ENCODE measurements at places on chromosomes 7 and 10.

- no peak for DNase-seq
Measured at GRCh38 chr7:151175793-151176311, 8.4 kb upstream of the GBX1 start.

DNA sequence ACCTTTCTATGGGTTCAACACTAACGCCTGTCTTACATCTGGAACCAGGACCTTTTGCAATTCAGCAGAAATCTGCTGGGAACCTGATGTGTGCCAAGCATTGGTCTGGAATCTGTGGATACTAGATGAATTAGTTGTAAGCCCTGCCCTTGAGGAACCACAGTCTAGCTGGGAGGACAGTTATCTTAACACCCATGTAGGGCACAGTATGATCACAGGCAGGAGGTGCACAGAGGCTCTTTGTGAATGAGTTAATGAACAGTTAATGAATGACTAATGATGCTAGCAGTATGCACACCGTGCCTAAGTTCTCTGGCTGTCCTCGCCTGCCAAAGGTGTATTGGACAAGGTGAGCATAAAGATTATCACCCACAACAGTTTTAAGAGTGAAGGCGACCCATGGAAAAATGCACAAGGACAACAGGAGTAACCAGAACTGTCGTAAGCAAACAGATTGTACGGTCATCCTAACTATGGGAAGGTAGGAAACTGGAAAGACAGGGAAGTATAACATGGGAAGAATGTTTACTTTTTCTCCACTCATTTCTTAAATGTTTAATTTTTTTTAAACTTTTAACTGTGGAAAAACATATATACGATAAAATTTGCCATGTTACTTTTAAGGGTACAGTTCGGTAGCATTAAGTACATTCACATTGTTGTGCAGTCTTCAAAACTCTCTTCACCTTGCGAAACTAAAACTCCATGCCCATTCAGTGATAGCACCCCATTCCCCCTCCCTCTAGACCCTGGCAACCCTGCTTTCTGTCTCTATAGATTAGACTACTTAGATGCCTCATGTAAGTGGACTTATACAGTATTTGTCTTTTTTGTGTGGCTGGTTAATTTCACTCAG lies 139.9 kb downstream of the CXCL12 start:
- DNase-seq: no peak

- DNase-seq: no peak
Measured at GRCh38 chr10:21424459-21424861, 101.0 kb downstream of the SKIDA1 start.

- no peak for DNase-seq
Measured at GRCh38 chr10:112330607-112331160, 43.2 kb upstream of the ACSL5 start.

DNA sequence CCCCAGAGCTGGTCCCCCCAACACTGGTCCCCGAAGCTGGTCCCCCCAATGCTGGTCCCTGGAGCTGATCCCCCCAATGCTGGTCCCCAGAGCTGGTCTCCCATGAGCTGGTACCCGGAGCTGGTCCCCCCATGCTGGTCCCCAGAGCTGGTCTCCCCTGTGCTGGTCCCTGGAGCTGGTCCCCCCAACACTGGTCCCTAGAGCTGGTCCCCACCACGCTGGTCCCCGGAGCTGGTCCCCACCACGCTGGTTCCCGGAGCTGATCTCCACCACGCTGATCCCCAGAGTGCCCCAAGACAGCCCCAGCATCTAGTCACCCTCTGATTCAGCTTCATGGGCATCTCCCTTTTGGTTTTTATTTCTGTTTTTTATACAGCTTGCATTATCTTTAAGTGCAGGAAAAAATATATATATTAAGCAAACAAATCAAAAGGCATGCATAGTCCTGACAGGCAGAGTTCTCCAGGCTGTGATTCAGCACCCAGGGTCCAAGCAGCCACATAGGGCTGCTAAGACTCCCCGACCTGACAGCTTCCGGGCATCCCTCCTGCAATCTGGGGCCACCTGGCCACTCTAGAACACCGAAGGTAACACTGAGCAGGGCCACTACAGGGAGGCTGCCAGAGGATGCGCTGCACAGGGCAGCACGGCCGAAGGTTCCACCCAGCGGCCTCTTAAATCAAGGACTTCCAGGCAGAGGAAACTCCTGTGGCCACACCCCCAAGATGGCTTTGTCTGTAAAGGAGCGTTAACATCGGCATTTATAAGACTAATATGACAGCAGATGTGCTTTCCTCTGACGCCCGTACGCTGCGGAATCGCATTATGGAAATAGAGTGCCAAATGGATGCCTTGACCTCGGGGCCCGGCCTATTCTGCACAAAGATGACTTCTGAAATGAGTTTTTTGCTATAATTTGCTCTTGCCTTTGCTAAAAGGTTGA lies 215.0 kb downstream of the PTPRN2 start:
- no peak for DNase-seq

DNA sequence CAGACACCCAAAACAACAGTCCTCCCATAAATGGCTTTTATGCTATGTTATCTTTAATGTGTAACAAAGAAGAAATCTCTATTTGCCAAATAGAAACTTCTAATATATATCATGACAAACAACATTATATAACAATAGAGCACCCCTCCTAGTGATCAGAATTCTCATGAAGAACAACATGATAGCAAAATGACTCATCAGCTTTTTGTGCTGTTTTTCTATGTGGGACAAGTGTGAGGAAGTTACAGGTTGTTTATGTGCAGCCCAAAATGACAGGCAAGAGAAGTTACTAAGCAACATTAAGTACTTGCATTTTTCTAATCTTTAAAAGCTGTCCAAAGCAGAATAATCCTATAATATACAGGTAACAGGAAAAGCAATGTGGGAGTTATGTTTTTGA lies 7.7 kb downstream of the DGKB start:
- no peak for DNase-seq

- peak; percentile 19 for DNase-seq
Measured at GRCh38 chr10:85612378-85612775, 754.2 kb downstream of the GRID1 start.

GRCh38 chr10:52740913-52741675 lies 31.5 kb downstream of the MBL2 start:
- peak; percentile 65 for DNase-seq

DNA sequence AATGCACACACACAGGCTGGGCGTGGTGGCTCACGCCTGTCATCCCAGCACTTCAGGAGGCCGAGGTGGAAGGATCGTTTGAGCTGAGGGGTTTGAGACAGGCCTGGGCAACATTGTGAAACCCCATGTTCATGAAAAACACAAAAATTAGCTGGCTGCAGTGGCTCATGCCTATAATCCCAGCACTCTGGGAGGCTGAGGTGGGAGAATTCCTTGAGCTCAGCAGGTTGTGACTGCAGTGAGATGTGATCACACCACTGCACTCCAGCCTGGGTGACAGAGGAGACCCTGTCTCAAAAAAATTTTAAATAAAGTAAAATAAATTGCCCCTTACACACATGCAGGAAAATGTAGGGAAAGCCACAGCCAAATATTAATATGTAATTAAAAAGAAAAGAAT lies 44.1 kb downstream of the RNF32 start:
- DNase-seq: no peak

DNA sequence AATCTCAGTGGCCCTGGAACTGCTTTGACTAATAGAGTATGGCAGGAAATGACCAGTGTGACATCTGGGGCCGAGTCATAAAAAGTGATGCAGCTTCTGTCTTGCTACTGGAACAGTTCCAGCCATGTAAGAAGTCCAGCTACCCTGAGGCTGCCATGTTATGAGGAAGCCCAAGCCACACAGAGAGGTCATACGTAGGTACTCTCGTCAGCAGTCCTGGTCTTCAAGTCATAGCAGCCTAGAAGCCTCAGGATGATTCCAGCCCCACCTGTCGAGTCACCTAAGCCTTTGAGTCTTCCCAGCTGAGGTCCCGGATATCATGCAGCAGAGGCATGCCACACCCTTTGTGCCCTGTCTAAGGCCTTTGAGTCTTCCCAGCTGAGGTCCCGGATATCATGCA lies 92.1 kb downstream of the PPP1R3C start:
- no peak for DNase-seq

GRCh38 chr7:604001-604883 lies 84.6 kb upstream of the PDGFA start:
- DNase-seq: peak; percentile 82

GRCh38 chr10:132962623-132963429 lies 20.5 kb upstream of the CFAP46 start:
- DNase-seq: no peak

- DNase-seq: no peak
Measured at GRCh38 chr10:126732308-126732707, 61.8 kb upstream of the C10orf90 start.

DNA sequence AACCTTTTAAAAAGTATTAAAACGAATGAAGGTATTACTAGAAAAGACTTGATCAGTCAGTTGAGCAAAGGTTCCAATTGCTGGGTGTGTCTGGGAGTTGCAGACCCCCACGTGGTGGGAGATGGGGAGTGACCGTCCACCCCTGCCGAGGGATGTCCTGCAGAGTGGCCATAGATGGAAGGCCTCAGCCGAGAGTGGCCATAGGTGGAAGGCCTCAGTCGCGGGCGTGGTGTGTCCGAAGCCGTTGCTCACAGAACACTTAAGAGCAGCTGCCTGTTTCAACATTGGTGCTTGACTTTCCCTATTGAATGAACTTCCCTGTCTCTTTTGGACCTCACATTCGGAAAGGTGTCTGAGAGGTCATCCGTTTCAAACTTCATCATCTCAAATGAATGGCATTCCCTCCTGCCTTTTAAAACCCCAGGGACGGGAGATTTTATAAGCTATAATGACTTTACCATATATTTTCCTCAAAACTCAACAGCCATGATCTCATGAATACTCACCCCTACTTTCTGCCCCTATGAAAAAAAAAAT lies 69.4 kb downstream of the CAMK1D start:
- no peak for DNase-seq

- no peak for DNase-seq
Measured at GRCh38 chr10:24415455-24416125, 206.7 kb downstream of the KIAA1217 start.

- no peak for DNase-seq
Measured at GRCh38 chr7:124208642-124209041, 175.8 kb upstream of the TMEM229A start.

DNA sequence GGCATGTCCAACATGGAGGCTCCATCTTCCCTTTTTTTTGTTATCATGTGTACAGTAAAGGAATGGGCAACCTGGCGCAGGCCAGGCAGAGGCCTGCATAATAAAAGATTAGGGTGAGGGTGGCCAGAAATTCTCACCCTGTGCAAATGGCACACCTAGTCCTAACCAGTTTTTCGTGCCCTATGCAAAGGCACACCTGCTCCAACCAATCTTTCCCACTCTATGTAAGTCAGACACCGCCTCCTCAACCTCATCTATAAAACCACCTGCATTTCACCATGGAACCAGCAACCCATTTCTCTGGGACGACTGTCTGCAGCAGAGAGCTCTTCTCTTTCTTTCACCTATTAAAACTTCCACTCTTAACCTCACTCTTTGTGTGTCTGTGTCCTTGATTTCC lies 16.1 kb downstream of the TBATA start:
- no peak for DNase-seq

DNA sequence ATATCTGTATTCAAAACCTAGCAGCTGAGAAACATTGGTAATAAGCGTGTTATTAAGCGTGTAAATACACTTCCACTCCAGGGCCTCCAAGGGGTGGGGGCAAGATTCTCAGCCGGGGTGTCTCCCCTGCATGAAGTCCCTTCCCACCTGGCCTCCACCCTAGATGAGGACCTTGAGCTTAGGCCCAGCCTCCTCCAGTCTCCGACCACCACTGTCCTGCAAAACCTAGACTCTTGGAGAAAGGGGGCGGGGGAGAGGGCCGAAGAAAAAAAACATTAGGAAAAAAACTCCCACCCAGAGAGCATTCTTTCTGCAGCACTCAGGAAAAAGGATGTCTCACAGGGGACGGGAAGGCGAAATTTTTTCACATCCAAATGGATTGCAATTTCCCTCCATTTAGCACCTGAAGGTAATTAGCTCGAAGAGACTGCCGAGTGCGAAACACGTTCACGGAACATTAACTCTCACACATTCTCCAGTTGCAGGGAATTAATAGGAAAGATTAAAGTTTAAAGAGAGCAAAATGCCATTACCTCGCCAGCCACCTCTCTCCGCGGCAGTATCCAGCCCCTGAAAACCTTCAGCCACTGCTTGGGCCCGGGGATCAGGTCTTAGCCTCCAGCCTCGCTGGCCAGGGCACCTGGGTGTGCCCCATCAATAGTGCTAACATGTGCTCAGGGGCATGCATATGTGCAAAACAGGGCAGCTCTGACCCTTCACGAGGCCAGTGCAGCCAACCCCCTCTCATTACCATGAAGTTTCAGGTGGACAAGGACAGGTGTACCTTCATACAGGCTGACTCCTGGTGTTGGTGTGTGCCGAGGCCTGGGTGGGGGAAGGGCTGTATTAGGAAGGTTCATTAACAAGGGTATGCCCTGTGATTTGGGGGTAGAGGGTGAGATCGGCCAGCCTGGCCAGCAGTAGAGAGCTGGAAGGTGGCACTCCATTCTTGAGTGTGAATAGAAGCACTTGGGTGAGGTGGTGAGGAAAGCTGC lies 77.2 kb downstream of the HIF1AN start:
- no peak for DNase-seq

- no peak for DNase-seq
Measured at GRCh38 chr7:35652124-35652523, 42.8 kb downstream of the HERPUD2 start.

DNA sequence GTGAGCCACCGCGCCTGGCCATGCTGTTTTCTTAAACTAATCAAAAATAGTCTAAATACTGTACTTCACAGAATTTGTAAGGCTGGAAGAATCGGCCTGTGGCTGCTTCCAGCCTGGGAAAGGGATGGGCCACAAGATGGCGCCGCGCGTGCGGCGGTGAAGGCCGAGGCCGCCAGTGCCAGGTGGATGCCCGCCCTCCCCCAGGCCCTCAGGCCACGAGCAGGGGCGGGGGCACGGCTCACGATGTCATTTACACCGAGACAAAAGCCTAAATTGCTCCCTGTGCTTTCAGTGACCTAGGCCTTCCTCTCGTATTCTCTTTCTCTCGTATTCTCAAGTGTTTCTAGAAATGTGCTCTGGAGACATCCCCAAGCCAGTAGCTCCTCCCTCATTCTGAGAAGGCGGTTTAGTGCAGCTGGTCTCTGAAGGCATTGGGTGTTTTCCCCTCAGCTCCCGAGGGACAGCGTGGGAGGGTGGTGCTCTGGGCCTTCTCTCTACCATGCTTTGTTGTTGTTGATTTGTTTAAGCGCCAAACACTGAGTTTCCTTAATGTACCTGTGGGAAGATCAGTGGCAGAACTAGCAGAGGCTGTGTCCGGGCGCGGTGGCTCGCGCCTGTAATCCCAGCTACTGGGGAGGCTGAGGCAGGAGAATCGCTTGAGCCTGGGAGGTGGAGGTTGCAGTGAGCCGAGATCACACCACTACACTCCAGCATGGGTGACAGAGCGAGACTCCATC lies 68.4 kb downstream of the CDC123 start:
- DNase-seq: peak; percentile 90
